ENCODE measurements at places on chromosomes 4 and X. TPM values are rescaled to one million over a fixed set of nuclear protein-coding genes. Genes with fewer than 3 reads are reported as not detected.

The CYTL1 gene
- total RNA-seq, result not detected

The MAGEA9B gene
- not detected for total RNA-seq

The ING2 gene
- total RNA-seq, result 17.5 TPM

The UGT2A3 gene
- total RNA-seq, result not detected

The STOX2 gene
- 0.08 TPM for total RNA-seq

The F8 gene
- total RNA-seq, result 1.2 TPM

The AMOT gene
- 0.08 TPM for total RNA-seq

The LRRC66 gene
- 0.08 TPM for total RNA-seq

The CXCL6 gene
- total RNA-seq, result 0.65 TPM

The IGFBP7 gene
- total RNA-seq, result 384 TPM

The MGARP gene
- 0.08 TPM for total RNA-seq

The HSD17B13 gene
- not detected for total RNA-seq
